ENCODE measurements at places on chromosomes 4 and X.

- DNase-seq: no peak
Observed at GRCh38 chr4:158845311-158846041, 76.7 kb downstream of the FNIP2 start.

- DNase-seq: peak; percentile 39
Observed at GRCh38 chr4:4694296-4694772, 152.5 kb upstream of the STX18 start.

- no peak for DNase-seq
Observed at GRCh38 chr4:11252149-11252548, 176.5 kb downstream of the HS3ST1 start.

DNA sequence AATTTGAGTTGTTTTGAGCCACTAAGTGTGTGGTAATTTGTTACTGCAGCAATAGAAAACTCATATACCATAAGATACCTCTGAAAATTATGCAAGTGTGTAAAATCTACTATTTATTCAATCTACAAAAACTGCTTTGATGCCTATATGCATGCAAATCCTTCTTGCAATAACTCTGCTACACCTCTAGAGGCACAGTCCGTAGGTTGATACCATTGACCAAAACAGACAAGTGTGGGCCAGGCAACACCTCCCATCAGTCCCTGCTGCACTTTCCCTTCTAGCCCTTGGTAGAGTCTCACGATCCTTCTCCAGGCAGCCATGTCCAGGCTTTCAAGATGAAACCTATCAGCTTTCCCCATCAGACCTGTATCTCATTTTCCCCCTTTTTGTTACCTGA, 48.8 kb upstream of the FAM9A start:
- DNase-seq: no peak
